ENCODE measurements at places on chromosomes 5 and 9.
A peak's percentile ranks its signal among the peaks of the same experiment; 100 is the strongest.

GRCh38 chr9:6356441-6356840 is 28.3 kb downstream of the TPD52L3 start:
- H3K27ac ChIP-seq, result no peak overlapping the region
- H3K36me3 ChIP-seq, result no peaks in the 10 kb centered on the region
- DNase-seq, result no peak
- peaks cover 12% of the 10 kb centered on the region for H3K4me1 ChIP-seq
- no peak overlapping the region for H3K4me3 ChIP-seq
- H3K27me3 ChIP-seq, result peaks cover 10% of the 10 kb centered on the region

DNA sequence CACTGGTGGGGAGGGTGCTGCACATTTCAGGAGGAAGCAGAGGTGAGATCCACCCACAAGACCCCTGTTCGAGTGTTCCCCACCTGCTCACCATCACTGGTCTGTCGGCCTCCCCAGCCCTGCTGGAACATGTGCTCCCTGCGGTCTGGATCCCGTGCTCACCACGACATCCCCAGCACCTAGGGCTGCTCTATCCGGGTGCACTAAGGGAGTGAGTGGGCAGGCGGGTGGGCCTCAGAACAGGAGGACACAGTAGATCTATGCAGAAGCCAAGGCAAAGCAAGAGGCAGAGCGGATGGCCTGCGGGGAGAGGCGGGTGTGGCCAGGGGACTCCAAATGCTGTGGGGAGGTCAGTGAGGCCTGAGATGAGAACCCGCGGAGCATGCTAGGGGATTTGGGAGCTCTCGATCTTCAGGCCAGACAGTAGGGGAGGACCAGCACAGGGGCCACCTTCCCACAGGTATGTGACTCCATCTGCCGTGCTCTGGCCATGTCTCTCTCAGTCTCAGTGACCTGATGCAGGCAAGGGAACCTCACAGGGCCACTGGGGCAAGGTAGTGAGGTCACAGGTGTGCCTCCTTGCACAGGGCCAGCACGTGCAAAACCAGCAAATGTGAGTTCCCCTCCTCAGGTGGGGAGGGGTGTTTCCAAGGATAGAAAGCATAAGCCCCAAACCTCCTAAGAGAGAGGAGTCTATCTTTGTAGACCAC is 134.2 kb downstream of the ZNF354C start:
- H3K4me3 ChIP-seq, result no peak overlapping the region
- no peak for DNase-seq
- no peak overlapping the region for H3K27ac ChIP-seq
- H3K36me3 ChIP-seq, result no peaks in the 10 kb centered on the region

- no peak overlapping the region for H3K4me3 ChIP-seq
- H3K27me3 ChIP-seq, result peaks cover 21% of the 10 kb centered on the region
- DNase-seq, result no peak
Measured at GRCh38 chr5:7391215-7391614, 4.7 kb upstream of the ADCY2 start.

- H3K27me3 ChIP-seq, result peaks cover 5% of the 10 kb centered on the region
- H3K4me3 ChIP-seq, result no peak overlapping the region
- H3K27ac ChIP-seq, result no peak overlapping the region
- peaks cover 24% of the 10 kb centered on the region for H3K4me1 ChIP-seq
Measured at GRCh38 chr9:76580820-76581219, 121.8 kb downstream of the GCNT1 start.

DNA sequence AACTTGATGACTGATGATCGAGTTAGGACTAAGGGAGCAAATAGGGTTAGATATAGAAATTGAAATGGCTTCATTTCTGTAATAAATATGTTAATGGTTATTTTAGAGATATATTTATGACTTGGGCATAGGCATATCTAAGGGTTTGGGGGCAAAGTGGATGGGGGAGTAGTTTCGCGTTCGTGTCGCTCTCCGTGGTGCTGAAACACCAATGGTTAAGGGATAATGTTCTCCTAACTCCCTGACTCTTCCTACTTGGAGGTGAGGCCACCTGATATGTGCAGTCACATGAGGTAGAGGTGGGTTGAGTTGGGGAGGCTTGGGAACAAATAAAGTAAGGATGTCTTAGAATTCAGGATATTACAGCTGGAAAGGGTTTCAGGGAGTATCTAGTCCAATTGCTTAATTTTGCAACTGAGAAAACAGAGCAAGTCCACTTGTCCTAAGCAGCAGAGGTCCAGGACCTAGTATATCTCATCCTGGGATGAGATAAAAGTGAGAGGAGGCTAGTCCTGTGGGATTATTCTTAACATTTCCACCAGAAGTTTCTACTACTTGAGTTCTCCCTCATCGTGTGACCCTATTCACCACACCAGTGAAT is 44.0 kb upstream of the MAP1B start:
- no peak overlapping the region for H3K4me3 ChIP-seq
- H3K4me1 ChIP-seq, result no peaks in the 10 kb centered on the region
- H3K27me3 ChIP-seq, result no peaks in the 10 kb centered on the region
- H3K27ac ChIP-seq, result no peak overlapping the region
- no peak for DNase-seq
- H3K36me3 ChIP-seq, result no peaks in the 10 kb centered on the region

- H3K4me1 ChIP-seq, result no peaks in the 10 kb centered on the region
- H3K27ac ChIP-seq, result no peak overlapping the region
- DNase-seq, result no peak
- no peaks in the 10 kb centered on the region for H3K27me3 ChIP-seq
- H3K4me3 ChIP-seq, result no peak overlapping the region
Measured at GRCh38 chr5:15948190-15948589, 231.4 kb downstream of the MARCHF11 start.

DNA sequence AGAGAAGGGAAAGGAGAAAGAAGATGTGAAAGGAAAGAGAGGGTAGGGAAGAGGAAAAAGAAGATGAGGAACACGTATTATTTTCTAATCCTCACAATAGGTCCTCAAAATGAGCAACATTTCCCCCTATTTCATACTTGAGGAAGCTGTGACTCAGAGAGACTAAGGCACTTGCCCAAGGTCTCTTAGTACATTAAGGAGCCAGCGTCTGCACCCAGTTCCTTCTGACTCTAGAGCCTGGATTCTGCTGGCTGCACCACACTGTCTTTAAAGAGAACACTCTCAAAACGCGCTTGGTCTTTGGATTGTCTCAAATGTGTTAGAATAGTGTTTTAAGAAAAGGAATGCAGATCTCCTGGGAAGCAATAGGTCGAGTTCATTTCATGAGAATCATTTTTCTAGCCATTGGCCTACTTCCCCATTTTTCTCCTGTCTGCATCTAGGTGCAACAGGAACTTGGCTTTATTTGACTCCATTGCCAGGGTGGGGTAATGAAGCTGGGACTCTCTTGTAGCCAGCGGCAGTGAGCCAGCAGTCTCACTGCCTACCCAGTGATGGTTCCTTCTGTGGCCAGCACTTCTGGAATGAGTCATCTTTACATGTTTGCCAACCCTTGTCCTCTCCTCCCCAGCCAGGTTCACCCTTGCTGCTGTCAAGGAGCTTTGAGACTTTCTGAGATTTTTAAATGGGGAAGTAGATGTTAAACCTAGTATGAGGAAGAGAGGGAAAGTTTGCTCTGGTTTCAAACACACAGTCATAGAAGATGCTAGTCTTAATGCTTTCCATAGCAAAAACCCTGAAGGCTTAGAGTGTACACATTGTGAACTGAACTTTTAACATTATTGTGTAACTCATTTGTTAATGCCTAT is 82.7 kb downstream of the DOCK8 start:
- no peak overlapping the region for H3K4me3 ChIP-seq
- peak overlapping the region; percentile 71 for H3K27ac ChIP-seq
- peaks cover 73% of the 10 kb centered on the region for H3K36me3 ChIP-seq
- DNase-seq, result no peak
- peaks cover 33% of the 10 kb centered on the region for H3K4me1 ChIP-seq

GRCh38 chr5:27727254-27727653 is 688.9 kb upstream of the CDH9 start:
- H3K4me1 ChIP-seq, result no peaks in the 10 kb centered on the region
- no peak overlapping the region for H3K27ac ChIP-seq
- DNase-seq, result no peak
- H3K27me3 ChIP-seq, result no peaks in the 10 kb centered on the region

DNA sequence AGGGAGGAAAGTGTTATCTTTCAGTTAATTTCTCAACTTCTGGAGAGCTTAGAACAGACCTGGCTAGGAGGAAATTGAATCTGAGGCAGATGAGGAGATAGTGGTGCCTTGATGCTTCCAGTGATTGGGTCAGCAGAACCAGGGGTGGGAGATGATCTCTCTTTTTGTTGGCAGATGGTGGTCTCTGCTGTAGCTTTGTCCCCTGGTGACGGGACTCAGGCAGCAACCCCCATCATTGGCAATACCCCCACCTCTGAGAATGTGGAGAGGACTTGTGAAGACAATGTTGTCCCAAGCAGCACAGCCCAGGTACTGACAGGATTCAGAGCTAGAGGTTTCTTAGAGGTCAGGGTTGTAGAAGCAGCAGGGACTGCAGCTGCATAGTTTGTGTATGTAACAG is 3.7 kb upstream of the PDCD6 start:
- H3K36me3 ChIP-seq, result peaks cover 23% of the 10 kb centered on the region
- H3K4me1 ChIP-seq, result peaks cover 13% of the 10 kb centered on the region
- no peak for DNase-seq

DNA sequence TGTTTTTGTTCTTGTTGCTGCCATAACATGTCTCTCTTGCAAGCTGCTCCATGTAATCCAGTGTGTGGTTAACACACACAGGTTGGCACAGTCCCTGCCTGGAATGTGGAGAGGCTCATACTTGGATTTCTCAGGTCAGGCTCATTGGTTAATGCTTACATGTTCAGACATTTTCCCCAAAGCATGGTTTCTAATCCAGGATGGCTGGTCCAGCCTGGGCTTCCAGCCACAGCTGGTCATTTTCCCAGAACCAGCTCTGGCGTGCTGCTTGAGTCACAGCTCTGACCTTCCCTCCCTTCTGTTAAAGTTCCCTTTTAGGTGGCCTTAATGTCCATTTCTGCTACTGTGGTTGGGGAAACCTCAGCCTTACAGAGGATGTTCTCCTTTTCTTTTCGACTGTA is 294.3 kb downstream of the TAF11L14 start:
- no peaks in the 10 kb centered on the region for H3K4me1 ChIP-seq
- no peak overlapping the region for H3K4me3 ChIP-seq
- no peaks in the 10 kb centered on the region for H3K36me3 ChIP-seq
- no peak overlapping the region for H3K27ac ChIP-seq
- H3K27me3 ChIP-seq, result no peaks in the 10 kb centered on the region

GRCh38 chr9:133532937-133533668 is 1.4 kb upstream of the ADAMTSL2 start:
- no peaks in the 10 kb centered on the region for H3K4me1 ChIP-seq
- H3K36me3 ChIP-seq, result no peaks in the 10 kb centered on the region
- DNase-seq, result peak; percentile 25
- H3K4me3 ChIP-seq, result no peak overlapping the region

DNA sequence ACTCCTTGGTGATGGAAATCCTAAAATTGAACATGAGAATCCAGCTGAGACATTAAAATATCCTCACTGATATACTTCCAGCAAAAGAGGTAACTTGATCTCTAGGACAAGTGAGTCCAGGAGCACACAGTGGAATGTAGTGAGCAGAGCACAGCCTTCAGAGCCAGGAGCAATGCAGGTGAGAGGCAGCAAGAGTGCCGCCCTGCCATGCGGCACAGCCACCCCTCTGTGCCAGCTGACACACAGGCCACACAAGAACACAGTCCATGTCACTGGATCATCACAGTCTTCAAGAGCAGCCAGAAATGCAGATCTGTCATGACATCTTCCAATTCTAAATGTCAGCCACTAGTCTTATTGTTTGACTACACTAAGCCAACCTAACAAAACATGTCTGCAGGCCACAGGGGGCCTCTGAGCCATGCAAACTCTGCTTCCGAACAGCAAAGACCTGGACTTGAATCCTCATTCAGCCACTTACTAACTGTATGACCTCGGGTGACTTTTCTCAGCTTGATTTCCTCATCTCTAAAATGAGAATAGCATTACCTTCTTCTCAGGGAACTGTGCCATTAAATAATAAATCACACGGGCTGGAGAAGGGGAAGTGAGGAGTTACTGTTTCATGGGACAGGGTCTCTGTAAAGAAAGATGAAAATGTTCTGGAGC is 47.0 kb downstream of the CCDC125 start:
- H3K4me3 ChIP-seq, result no peak overlapping the region
- peaks cover 9% of the 10 kb centered on the region for H3K36me3 ChIP-seq
- no peaks in the 10 kb centered on the region for H3K4me1 ChIP-seq
- H3K27ac ChIP-seq, result no peak overlapping the region
- DNase-seq, result no peak
- H3K27me3 ChIP-seq, result no peaks in the 10 kb centered on the region
